GM04504 (cell line): ENCODE measurements at places on chromosomes 2 and 18.
A peak's percentile ranks its signal among the peaks of the same experiment; 100 is the strongest.

- no peak for DNase-seq
Observed at GRCh38 chr2:239671916-239672849, 271.4 kb upstream of the HDAC4 start.

- no peak for DNase-seq
Observed at GRCh38 chr2:182241936-182242335, 184.9 kb downstream of the PDE1A start.

- no peak for DNase-seq
Observed at GRCh38 chr2:231393149-231394131, 2.1 kb upstream of the B3GNT7 start.

DNA sequence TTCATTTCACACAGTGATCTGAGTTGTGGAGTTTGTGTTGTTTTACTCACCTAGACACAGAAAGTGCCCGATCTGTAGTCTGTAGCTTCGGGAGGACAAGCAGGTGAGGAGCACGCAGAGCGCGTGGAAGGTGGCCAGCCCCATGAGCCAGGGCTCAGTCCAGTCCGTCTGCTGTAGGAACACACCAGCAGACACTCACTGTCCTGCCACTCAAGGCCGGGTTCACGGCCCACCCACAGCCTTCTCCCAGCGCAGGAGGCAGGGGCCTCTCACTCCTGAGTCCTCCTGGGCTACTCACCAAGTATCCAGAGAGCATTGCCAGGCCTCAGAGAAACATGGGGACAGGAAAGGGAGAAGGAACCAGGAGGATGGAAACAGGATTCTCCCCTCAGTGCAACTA is 1.7 kb downstream of the TMEM18 start:
- no peak for DNase-seq

DNA sequence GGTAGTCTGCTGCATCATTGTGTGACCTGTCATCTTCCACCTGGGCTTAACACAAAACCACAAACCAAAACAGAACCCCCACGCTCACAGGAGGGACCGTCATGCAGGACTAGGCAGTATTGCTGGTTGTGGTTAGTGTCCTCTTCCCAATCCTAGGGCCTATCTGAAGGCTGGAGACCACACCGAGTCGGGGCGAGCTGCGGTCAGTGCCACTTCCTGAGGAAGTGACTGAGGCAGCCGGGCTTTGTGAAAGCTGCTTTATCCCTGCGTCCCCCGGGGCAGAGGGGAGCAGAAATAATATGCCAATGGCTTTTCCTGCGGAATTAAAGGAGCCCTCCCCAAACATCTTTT is 22.9 kb downstream of the ZNF532 start:
- no peak for DNase-seq

DNA sequence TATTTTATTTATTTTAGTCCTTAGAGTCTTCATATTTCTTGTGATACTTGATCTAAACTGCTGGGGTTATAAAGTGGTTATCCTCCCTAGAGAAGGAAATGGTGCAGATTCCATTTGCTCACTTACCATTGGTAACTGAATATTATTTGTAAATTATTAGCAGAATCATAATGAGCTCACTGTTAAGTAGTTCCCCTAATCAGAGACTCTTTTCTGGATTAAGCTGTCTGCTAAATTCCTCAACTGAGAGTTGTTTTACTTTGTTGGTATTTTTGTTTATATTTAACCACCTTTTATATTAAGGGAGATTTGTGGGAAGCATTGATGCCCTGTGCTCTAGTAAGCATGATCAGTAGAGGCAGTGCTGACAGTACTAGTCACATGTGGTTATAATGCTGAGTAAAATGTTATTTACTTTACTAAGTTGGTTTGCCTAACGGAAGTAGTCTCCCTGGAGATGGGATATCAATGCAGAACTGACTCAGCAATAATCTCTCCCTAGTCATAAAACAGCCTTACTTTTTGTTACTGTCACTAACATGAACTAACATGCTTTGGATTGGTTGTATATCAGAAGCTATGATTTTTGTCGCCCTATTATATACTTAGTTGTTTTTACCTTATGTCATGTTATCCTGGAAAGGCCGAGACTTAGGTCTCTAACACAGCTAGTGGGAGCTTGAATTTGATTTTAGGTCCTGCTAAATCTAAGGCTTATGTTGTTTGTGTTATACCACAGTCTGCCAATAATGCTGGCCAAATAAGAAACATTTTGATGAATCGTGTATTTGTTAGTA is 166.7 kb downstream of the MCFD2 start:
- peak; percentile 37 for DNase-seq

DNA sequence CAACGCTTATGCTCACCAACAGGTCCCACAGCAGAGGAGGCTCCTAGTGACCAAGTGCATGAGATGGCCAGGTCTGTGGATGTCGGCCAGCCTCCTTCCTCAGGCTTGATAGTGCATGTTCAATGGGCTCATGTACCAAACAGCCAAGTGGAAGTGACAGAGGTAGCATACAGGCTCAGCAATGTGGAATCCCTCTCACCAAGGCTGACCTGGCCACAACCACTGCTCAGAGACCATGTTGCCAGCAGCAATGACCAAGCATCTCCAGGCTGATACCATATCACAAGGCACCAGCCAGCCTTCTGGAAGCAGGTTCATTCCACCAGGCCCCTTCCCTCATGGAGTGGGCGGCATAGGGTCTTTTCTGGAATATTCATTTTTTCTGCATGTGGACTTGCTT is 61.5 kb downstream of the REEP1 start:
- DNase-seq: no peak

DNA sequence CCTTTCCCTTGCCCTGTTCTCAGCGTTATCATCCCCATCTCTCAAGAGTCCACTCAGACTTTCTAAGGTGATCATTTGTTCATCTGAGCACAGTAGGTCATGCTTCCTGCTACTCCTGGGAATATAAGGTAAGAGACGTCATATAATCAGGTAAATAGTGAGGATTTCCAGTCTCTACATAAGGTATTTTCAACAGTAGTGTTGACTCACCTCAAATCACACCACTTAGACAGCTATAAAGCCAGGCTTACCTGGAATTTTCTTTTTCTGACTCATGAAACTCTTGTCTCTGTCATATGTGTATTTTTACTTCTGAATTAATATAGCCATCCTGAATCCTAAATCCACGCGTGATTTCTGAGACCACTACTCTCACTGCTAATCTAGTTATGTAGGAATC is 443.2 kb downstream of the ARHGAP15 start:
- no peak for DNase-seq

DNA sequence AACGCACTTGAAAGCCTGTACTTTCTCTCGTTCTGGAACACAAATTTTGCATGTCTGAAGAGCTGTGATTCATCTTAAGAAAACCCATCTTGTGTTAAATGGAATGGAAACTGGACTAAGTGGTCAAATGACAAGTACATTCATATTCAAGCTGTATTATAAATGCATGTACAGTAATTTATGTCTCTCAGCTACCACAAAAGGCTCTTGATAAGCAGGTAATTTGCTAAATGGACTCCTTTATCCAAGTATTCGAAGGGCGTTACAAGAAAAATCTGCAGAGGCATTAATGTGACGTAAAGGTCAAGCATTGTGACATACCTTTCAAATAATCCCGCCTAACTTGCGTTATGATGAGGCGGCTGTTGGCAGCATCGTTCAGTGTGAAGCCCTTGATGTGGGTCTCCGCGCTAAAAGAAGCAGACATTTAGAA is 66.6 kb downstream of the ABCG8 start:
- no peak for DNase-seq

- DNase-seq: no peak
Observed at GRCh38 chr2:218981881-218982585, 3.0 kb downstream of the FEV start.

DNA sequence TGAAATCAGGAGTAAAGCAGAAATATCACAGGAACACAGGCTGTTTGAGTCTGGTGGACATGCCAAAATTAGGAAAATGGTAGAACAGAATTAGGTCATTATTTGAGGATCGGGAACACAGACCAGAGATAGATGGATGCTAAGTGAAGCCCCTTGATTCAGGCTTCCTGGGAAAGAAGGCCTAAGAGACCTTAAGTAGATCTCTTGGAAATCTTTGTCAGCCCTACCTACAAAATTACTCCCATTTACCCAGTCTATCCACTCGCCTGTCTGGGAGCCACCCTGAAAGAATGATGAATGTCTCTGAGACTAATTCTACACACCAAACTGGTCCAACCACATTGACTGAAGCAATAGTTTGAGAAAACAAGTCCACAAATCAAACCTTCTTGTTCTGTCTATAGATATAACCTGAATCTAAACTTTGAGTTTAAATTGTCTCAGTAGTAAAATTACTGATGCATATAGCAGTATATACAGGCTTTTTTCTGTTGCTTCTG is 36.6 kb upstream of the TANK start:
- DNase-seq: no peak

DNA sequence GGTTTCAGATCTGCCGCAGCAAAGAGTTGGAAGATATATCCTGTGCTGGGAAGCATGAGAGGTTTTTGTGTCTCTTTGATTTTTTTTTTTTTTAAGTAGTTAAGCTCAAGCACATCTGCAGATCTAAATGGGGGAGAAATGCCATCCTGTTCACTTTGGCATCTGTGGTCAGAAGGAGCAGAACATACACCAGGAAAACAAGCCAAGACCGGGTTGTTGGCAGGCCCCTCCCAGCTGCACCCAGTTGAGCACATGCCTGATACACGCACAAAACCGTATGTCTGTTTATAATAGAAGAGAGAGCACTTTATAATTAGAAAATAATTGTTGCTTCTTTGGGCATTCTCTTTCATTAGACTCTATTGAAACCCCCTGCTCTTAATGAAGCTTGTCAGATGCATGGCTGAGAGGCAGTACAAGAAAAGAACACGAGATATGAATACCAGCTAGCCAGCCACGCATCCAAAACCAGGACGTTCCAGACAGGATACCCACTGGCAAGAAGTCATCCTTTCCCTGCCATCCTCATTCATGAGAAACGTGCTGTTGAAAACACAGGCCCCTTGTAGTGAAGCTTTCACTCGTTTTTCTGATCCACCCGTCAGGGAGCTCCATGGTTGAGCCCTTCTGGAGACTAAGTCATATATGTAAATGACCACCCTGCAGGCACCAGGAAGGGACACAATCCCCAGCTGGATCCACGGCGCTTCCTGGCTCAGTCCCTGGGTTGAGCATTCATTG is 152.2 kb downstream of the ALPK2 start:
- no peak for DNase-seq

DNA sequence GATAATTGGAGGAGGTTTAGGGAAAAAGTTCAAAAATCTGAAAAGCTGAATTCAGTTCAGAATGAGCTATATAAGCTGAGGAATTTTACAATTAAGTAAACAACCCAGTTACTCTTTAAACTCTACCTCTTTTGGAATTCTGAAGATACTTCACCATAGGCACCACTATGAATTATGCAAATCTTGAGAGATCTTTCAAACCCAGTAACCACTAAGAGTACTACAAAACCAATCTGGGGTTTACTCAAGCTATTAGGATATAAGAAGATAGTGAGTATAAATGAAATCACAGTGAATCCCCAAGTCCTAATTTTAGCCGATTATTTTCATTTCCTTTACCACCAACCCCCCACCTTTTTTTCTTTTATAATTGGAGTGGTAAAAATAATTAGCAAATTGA is 6.0 kb upstream of the CTLA4 start:
- DNase-seq: no peak

- no peak for DNase-seq
Observed at GRCh38 chr2:170715932-170716777, 1.0 kb downstream of the SP5 start.

DNA sequence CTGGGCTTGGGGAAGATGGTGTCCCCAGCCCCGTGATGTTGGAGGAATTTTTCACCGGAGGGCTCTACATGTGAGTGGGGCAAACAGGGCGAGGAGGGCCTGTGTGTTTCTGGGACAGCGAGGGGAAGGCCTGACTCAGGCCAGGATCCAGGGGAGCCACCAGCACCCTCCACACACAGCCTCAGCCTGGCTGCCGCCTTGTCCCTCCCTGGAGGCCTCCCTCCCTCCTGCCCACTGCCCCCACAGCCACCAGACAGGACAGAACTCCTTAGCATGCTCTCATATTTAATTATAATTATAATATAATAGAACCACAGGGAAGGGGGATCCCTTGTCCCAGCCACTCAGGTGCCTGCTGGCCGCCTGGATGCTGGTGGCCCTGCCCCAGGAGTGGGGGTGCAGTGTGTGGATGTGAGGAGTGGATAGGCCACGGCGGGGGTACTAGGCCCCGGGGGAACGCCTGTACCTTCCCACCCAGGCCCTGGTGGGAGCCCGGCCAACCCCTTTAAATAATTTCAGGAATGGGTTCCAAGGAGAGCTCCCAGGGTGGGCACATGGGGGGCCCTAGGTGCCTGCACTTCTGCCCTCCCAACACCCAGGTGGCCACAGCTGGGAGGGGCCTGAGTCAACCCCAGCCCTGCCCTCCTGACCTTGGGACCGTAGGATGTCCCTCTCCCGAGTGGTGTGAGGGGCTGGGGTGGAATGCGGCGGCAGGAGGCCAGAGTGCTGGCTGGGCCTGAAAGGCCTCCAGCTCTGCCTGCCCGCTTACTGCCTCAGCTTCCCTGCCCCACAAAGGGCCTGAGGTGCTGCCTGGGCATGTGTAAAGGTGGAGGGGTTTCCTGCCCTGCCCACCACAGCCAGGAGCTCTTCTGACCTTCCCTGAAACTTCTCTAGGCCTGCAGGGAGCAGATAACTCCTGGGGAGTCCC is 8.8 kb downstream of the PDCD1 start:
- no peak for DNase-seq

GRCh38 chr2:137000811-137001210 is 235.5 kb downstream of the THSD7B start:
- DNase-seq: no peak

DNA sequence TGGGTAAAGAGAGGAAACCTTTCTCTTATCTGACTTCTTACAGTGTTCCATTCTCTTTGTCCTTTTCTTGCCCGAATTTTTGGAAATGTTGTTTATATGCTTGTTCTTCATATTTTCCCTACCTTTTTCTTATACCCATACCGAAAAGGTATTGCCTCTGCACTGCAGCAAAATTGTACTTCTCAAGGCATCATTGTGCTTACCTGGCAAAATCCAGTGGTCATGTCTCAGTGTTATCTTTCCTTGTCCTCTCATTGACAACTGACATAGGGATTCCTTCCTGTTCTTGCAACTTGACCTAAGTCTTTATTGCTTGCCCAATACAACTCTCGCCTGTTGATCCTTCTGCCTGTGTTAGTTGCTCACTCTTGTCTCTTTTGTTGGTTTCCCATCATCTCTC is 842.2 kb downstream of the CNTNAP5 start:
- no peak for DNase-seq

- DNase-seq: no peak
Observed at GRCh38 chr2:66565291-66565690, 130.4 kb downstream of the MEIS1 start.

DNA sequence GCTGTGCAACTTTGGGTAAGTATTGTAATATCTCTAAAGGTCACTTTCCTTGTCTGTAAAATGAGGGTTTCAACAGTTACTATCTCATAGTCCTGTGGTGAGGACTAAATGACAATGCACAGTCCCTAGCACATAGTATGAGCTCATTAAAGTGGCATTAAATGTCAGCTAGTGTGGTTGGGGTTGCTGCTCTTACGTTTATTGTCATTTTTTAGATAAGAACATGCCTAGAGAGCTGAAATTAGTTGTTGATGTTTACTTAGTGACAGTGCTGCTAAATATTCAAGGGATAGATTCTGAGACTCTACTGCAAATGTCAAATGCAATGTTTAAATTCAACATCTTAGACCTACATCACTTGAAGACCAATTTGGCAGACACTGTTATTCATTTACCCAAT is 356.1 kb upstream of the ETAA1 start:
- DNase-seq: no peak

- DNase-seq: no peak
Observed at GRCh38 chr2:125652280-125652679, 1003.7 kb upstream of the GYPC start.

- DNase-seq: no peak
Observed at GRCh38 chr2:148959745-148960144, 78.8 kb upstream of the LYPD6B start.
